ENCODE measurements at places on chromosomes 11 and 22. TPM values are rescaled to one million over a fixed set of nuclear protein-coding genes. Genes with fewer than 3 reads are reported as not detected.

DNA sequence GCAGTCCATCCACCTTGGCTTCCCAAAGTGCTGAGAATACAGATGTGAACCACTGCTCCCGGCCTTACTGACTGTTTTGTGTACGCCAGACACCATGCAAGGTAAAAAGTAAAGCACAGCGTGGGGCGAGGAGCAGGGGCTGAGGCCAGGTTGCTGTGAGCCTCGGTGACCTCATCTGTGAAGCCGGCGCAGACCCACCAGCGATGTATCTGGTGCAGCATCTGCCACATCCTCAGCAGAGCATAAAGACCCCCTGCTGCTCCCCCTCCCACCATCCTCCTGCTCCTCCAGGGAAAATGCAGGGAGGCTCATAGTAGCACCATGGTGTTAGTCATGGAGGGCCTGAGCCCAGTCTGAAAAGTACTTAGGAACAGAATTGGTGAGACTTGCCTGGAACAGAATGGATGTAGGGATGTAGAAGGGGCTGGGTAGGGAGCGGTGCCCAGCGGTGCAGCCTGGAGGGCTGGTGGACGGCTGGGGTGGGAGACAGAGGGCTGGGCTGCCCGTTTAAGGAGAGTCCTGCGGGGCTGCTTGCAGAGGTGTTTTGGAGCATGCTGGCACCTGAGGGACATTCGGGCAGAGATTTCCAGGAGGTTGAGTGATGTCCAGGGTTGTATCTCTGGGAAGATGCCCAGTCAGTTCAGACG, 462.4 kb downstream of the BRD1 start:
- DNase-seq: no peak

GRCh38 chr11:9089636-9090035, 1.8 kb downstream of the SCUBE2 start:
- DNase-seq: no peak

DNA sequence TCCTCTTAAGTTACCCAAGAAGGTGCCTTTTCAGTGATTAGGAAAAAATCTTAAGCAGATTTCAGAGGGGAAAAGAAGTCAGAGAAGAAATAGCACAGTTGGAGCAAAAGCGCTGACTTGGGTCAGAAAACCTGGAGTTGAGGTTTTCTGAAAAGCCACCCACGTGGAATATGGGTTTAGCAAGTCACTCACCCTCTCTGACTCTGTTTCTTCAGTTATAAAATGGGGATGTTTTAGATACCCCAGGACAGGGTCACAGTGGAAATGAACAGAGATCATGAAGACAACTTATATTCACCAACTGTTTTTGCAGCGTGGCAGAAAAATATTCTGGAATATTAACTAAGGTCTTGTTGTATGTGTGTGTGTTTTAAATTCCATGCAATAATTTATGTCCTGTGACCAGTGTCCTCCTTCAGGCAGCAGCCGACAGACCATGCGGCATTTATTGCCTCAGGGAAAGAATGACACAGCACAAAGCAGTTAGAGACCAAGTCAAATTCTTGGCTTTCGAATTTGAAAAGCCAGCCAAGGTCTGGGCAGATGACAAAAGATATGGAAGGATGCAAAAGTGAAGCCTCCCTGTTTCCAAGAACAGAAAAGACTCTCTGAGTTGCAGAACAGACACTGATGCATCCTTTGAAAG, 119.9 kb downstream of the MIAT start:
- peak; percentile 75 for DNase-seq

- no peak for DNase-seq
Measured at GRCh38 chr22:19492504-19493174, 12.9 kb downstream of the CDC45 start.

DNA sequence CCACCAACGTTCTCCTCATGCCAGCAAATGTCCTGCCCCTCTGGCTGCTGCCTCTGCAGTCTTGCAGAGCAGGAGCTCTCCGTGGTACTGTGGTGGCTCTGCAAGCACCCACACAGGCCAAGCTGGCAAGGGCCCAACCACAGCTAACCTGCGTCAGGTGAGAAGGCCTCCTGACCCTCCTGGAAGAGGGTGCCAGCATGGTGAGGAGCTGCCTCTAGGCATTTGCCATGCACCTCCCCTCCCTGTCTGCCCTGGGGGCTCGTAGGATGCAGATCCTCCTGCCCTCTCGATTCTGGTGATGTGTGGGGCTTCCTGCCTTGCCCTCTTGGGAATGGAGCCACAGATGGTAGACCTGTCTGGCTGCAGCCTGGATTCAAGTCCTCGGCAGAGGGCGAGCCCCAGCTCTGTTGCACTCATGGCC, 1408.8 kb downstream of the TBC1D22A start:
- DNase-seq: no peak

DNA sequence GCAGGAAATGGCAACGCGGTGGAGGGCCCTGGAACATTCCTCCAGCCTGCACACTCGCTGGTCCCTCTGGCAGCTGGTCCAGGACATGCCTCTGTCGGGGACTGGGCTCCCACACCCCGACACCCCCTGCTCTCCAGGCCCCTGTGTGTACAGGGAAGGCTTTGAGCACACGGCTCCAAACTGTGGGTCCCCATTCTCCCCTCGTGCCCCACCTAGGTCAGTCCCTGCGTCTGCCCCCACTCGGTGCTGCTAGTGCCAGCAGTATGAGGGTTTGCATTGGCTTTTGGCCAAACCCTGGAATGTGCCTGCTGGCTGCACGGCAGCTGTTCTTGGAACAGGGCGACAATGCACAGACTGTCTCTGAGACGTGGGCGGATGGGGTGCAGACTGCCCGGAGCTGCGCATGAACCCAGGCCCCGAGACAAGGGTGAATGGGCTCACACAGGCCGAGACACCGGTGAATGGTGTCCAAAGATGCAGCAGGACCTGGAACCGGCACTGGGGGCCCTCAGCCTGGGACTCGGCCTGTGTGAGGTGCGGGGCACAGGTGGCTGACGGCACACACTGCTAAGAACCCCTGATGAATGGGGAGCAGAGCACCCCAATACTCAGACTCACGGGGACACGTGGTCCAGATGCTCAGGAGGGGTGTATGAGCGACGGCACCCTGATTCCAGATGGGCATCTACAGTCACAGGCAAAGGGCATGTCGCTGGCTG, 7.5 kb upstream of the SYT8 start:
- DNase-seq: peak; percentile 74

GRCh38 chr11:9575260-9576240, 2.1 kb downstream of the WEE1 start:
- DNase-seq: peak; percentile 95

DNA sequence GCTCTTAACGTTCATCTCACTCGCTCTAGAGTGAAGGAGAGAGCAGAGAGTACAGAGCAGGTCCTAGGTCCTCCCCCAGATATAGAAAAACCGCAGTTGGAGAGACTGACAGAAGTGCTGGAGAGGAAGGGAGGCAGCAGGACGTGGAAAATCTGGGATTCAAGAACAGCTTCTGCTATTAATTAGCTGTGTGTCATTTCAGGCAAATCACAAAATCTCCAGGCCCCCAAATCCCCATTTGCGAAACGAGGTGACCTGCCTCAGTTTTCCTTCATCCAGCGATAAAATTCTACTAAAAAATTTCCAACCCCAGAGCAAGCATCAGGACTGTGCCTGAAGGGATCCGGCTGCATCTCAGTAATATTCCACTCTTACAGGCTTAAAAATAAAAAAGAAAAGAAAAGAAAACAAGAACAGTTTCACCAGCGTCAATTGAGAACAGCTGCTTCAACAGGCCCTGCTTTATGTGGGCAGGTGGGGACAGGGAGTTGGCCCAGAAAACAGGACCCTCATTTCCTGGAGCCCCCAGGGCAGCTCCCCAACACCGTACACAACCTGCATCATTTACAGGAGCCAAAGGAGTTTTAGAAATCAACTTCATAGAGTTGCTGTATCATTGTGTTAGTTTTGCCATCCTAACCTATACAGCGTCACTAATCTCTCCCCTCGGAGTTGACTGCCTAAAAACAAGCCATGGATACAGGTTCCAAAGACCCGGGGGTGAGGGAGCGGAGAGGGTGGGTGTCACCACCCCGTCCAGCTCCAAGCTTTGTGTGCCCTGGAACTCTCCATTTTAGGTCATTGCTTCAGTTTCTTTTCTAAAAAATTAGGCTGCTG, 2.3 kb upstream of the MALAT1 start:
- DNase-seq: peak; percentile 87

DNA sequence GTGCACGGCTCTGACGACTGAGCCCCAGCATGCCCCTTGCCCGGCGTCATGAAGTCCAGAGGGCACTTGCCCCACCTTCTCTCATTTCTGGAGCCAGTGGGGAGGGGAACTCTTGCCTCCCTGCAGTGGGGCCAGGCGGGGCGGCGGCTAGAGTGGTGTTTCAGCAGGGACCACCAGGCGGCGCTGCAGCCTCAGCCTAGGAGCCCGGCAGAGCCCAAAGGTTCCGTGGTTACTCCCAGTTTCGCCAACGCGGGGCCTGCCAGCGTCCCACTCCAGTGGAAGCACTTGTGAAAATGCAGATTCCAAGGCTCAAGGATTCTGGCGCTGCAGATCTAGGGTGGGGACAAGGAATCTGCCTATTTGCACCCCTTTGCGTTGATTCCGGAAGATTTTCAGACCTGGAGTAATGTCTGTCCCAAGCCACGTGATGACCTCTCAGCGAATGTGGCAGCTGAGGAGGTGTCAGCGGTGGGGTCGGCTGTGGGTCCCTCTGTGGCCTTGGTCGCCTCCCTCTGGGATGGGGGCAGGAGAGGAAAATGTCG, 55.7 kb downstream of the CD82 start:
- DNase-seq: peak; percentile 56

DNA sequence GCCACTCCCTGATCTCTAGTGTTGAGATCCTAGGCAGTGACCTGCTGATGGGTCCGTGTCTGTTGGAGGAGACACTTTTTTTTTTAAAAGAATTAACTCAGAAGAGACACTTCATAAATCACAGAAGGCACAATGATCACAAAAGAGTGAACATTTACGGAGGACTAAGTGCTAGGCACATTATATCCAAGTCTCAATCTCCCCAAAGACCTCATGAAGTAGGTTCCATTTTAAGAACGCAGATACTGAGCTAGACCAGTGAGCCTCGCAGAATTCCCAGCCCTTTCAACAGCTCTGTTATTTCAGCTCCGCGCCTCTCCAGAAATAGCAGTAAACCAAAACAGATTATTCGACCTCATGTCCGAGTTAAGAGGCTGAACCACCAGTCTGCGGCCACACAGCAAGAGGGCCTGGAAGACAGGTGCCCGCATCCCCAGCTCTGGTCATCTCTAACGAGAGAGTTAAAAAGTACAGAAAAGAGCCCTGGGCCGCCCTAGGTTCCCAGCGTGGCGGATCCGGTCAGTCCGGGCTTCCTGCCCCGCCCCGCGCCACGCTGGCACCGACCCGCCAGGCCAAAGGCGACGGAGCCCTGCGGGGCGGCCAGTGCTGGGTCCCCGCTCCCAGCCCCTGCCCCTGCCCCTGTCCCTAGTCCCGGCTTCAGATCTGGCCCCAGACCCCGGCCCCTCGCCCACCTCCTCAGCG, 612 bp downstream of the XBP1 start:
- peak; percentile 69 for DNase-seq

Gene CTSC
- total RNA-seq: 276 TPM

Gene C11orf52
- 0.32 TPM for total RNA-seq

DNA sequence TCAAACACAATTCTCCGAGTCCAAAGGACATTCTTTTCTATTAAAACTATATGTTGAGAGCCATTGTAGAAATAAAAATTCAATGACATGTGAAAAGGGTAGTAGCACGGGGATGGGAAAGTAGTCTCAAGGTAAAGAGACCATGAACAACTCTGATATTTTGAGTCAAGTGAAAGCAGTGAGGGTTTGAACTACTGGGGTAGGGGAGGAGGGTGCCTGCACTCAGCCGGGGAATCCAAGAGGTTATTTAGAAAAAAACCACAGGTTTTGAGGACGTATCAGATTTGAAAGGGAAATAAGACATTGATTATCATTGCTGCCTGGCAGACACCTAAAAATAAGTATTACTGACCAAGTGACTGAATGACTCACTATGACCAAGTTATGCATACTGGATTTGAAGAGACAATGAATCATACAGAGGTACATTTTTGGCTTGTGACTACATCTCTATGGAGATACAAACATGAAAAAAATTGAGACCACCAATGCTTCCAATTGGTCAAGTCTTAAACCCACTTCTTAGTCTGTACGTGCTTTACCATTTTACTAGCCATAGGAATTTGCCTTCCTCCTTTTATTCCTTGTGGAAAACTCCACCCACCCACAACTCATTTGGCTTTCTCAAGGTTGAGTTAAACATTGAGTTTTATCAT, 2.2 kb upstream of the OR52H1 start:
- peak; percentile 46 for DNase-seq

Gene CSF2RB
- 2.6 TPM for total RNA-seq

- peak; percentile 93 for DNase-seq
Measured at GRCh38 chr11:44780940-44781631, 54.3 kb downstream of the TSPAN18 start.

DNA sequence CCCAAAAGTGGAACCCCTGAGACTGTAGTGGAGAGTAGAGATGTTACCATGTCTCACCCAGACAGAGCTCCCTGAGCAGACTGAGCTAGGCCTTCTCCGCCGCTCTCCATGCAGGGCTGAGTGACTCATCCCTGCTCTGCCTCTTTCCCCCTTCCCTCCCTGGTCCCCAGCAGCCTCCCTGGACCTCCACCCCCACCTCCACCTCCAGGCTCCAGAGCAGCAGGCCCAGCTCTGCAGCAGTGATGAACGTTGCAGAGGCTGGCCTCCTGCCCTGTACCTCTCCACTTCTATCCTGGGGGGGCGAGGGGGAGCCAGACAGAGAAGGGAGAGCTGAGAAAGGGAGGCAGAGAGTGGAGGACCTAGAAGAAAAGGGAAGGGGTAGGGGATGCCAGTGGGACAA, 19.3 kb upstream of the ARAP1 start:
- peak; percentile 35 for DNase-seq

DNA sequence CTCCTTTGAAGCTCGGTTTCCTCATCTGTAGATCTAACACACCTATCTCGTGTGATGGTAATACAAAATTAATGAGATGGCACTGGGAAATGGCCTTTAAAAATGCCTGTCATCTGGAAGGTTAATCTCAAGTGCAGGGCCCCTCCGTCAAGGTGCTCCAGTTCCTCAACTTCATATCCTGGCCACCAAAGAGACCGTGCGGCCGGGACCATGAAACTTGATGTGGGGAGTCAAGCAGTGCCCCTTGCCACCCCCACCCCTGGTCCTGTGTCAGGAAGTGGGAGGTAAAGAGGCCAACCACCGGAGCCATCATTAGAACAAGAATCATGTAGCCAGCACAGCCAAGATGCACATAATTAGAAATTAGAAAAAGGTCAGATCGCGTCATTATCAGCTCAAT, 108.2 kb downstream of the FEZ1 start:
- no peak for DNase-seq

Gene SUSD2
- 0.64 TPM for total RNA-seq

Gene TESMIN
- 2.6 TPM for total RNA-seq

Gene TRIM66
- 6.4 TPM for total RNA-seq

GRCh38 chr11:10414659-10415058, 40.4 kb upstream of the AMPD3 start:
- DNase-seq: peak; percentile 30

Data from fibroblast of villous mesenchyme (primary cell).